Ovary (tissue), 10 donors: ENCODE measurements at places on chromosomes 3 and 15. TPM values are rescaled to one million over a fixed set of nuclear protein-coding genes. Genes with fewer than 3 reads are reported as not detected.
A peak's percentile ranks its signal among the peaks of the same experiment; 100 is the strongest.

The NBEAL2 gene
- polyA plus RNA-seq: 13.7 TPM

The MME gene
- 2.5 TPM for polyA plus RNA-seq

The EPB42 gene
- not detected for polyA plus RNA-seq

The LRTM1 gene
- not detected for polyA plus RNA-seq

The GNAT1 gene
- not detected for polyA plus RNA-seq

The GOLGA8F gene
- not detected for polyA plus RNA-seq

The SLC22A14 gene
- polyA plus RNA-seq: 0.55 TPM

DNA sequence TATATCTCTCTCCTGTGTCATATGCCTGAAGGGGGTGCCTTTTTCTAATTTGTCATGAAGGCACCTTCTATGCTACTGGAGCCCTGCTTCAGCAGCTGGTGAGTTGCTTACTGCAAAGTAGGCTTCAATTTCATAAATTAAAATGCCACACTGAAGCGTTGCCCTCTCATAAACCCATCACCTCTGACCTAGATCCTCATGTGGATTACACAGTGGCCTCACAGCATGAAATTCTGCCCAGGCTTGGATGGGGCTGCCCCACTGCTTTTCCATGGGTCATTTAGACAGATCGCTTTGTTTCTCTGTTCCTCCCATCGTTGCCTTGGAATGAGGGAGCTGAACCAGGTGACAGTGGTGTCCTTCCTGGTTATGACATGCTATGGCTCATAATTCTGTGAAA lies 131.2 kb downstream of the RPL22L1 start:
- no peak for DNase-seq

- no peak for DNase-seq
These were observed at the start of gene FURIN for GRCh38 chr15:90868261-90868689. Gene FURIN, plus strand, starts transcription at chr15:90868588. Its CDS starts 7,153 bp downstream, at chr15:90875741.

DNA sequence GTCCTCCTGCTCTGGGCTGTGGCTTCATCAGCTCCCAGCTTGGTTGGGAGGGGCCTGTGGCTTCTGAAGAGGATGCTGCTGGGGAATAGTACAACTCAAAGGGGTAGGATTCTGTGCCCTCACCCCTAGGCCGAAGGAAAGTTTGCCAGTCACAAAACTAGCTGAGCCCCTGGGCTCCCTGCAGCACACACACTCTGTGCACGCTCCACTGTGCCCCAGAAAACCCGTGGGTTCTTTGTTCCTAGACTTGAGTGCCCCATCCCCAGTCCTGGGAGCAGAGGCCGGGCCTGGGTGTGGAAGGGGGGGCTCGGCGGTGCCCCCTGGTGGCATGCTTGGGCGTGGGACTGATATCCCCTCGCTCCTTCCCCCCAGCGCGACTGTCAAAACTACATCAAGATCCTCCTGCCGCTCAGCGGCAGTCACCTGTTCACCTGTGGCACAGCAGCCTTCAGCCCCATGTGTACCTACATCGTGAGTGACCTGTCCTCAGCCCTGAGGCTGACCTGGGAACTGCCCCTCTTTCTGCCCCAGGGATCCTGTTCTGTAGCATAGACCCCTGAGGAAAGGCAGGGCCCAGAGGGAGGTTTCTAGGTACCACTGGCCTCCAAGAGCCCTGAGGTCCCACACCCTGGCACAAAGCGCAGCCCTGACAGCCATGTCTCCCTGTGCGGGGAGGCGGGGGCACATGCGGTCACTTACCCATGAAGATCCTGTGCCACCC lies 14.2 kb downstream of the CIB1 start:
- no peak for DNase-seq

GRCh38 chr15:90620379-90621067 lies 90.8 kb downstream of the CRTC3 start:
- DNase-seq: no peak

- peak; percentile 31 for DNase-seq
These were observed 16.2 kb upstream of the C15orf39 start for GRCh38 chr15:75185271-75186029.

- DNase-seq: no peak
These were observed 196.0 kb upstream of the TOPAZ1 start for GRCh38 chr3:44045476-44046275.

- no peak for DNase-seq
These were observed 104.5 kb upstream of the BFSP2 start for GRCh38 chr3:133295199-133295901.

GRCh38 chr15:93495799-93496637 lies 407.0 kb upstream of the RGMA start:
- DNase-seq: no peak

DNA sequence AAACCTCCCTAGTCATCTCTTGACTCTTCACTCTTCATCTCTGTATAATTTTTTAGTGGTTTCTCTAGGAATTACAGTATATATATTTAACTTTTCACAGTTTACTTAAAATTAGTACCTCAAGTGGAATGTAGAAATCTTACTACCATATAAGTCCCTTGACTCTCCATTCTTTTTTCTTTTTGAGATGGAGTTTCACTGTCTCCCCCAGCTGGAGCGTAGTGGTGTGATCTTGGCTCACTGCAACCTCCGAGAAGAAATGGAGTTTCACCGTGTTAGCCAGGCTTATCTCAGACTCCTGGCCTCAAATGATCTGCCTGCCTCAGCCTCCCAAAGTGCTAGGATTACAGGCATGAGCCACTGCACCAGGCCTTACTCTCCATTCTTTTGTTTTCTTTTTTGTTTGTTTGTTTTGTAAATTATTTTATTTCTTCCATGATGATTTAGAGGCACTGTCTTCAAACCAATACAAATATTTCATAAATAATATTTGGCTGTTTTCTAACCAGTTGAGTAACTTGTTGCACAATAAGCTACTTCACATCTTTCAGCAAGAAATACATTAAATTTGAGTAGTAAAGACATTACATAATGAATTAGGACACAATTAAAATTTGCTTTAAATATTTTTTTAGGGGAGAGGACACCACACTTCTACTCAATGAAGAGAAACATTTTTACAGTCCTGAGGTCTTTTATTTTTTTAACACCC lies 144.8 kb downstream of the RBPMS2 start:
- no peak for DNase-seq

DNA sequence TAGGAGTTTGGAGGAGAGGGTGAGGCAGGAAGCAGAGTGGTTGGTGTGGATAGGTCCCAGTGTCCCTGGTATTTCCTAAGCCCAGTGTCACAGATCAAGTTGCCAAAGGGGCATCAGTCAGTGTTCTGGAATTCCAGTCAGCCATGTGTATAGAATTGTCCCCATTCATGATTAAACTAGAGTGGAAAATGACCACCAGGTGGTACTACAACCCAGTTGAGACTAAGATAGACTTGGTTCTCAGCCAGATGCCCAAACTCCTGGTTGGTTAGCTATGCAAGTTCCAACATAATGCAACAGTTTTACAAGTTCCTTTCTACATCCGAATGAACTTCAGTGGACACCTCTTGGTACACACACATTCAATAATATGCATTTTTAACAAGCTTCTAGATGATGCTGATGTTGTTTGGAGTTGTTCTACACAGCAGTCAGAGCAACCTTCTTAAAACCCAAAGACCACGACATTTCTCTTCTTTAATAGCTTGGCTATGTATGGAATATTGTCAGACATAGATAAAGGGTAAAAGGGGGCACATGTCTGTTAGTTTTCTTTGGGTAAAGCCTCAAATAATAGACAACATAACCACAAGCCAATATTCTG lies 8.4 kb upstream of the ATR start:
- DNase-seq: no peak

- no peak for DNase-seq
These were observed 179.8 kb downstream of the SLCO3A1 start for GRCh38 chr15:92033314-92033713.

DNA sequence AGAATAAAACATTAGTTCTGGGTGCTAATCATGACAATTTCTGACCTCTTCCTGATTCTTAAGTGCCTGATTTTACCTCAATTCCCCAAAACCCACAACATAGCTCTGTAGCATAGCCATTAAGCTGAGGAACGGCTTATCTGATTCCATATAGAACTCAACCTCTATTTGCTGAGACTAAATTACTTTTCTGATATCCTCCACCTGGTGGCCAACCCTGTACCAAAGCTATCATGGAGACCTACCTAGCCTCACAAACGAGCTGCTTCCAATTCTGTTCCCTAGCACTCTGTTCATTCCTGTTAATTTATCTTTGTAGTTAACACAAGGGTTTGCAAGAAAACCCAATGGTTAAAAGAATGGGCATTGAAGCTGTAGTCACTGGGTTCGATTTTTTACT lies 245.2 kb downstream of the PLOD2 start:
- no peak for DNase-seq
